ENCODE measurements at places on chromosomes 4 and X. TPM values are rescaled to one million over a fixed set of nuclear protein-coding genes. Genes with fewer than 3 reads are reported as not detected.

Gene ZNF141
- 12.7 TPM for total RNA-seq

DNA sequence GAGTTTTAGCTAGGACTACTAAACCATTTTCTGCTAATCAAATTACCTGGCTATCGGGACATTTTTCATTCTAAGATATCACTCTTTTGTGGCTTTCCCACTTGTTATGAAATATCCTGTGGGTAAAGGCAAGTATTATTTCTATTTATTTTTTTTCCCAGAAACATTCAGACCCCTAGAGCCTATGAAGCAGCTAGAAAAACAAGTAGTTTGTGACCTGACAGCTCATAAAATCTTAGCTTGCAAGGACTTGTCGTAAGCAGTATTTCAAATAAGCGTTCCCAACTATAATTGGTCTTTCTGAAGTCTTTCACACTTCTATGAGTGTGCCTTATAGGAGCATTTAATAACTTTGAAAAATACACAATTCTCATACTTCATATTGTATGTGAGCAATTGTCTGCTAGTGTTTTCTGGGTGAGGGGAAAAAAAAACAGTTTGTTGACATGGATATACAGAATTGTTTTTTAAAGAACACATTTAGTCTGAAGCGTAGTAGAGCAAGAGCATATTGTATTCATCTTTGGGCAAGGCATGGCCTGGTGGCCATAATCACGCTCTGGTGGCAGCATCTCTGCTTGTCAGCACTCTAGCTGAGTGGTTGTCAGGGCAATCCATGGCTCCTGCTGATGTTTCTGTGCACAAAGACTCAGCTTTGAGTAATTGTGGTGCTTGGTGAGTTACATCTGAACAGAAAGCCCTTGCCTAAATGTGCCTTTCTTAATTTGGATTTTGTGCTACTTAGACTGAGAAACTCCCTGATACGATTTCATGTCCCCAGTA, 2.6 kb downstream of the MCUB start:
- DNase-seq, result no peak

DNA sequence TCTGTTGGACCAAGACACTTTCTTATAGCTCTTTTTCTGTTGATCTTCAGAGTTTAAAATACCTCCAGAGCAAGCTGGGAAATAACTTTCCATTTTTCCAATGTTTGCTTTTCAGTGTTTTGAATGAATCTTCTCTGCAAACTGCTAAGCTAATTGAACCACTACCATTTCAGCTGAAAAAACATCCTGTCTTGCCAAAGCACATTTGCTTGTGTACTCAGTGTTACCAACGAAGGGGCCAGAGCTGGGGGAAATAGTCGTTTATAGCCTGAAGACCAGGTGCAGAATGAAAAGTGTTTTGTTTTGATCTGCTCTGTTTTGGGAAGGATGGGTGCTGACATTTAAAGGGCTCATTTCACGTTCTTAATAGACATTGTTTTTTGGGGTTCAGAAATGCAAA, 88.4 kb upstream of the CLNK start:
- peak; percentile 30 for DNase-seq

Gene MAGEA1
- not detected for total RNA-seq

GRCh38 chrX:18252644-18253359, 32.1 kb upstream of the BEND2 start:
- peak; percentile 35 for DNase-seq

Gene GPRASP3
- total RNA-seq, result 6.0 TPM

DNA sequence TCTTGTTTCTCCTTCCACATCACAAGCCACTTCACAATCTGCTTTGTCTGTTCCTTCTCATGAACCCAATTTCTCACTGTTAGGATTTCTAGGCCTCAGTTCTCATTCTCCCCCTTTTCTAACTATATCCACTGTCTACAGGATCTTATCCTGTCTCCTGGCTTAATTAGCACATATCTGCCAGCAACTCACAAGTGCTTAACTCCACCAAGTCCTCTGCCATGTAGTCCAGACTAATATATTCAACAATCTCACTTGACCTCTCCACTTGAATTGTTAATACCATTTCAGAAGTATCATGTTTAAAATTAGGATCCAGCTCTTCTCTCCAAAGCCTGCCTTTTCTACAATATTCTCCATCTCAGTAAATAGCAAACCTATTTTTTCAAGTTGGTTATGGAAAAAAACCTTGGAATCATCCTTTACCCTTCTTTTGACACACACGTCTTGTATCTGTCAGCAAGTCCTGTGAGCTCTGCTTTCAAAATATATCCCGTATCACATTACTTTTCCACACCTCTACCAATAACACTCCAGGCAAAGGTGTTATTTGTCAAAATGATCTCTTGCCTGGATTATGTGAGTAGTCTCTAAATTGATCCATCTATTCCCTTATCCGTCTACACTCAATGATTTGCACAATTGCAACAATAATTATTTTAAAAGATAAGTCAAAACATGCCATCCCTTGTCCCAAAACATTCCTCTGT, 127.2 kb upstream of the SLIT2 start:
- no peak for DNase-seq

- no peak for DNase-seq
Measured at GRCh38 chr4:142493255-142494110, 352.6 kb downstream of the INPP4B start.

DNA sequence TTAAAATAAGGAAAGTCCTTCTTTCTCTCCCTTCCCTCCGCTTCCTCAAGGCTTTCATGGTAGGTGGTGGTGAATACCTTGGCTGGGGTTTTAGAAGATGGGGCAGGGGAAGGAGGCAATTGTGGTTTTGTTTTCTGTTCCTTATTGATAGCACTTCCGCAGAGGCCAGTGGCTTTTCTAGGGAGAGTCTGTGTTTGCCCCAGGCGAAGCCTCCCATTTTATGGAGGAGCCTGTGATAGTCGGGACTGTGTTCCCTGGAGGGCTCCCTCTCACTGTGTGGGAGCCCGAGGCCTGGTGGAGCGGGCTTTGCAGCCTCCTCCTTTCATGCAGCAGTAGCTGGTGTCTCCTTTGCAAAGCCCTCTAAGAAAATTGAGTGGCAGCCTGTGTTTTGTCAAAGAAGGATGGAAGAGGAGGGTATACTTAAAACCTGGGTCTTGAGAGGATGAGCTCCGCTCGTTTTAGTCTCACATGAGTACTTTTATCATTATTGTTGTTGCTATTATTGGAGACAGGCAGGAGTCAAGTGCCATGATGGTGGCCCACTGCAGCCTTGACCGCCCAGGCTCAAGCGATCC, 29.8 kb upstream of the STOX2 start:
- no peak for DNase-seq

Gene SLC34A2
- 0.34 TPM for total RNA-seq

DNA sequence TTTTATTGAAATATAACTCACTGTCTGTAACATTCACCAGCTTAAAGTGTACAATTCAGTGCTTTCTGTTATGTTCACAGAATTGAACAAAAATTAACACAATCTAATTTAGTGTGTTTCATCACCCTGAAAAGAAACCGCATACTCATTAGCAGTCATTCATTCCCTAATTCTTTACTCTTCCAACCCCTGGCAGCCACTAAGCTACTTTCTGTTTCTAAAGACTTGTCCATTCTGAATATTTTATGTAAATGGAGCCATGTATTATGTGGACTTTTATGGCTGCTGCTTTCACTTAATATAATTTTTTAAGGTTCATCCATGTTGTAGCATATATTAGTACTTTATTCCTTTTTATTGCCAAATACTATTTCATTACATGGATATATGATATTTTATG, 94.7 kb upstream of the ATP8A1 start:
- no peak for DNase-seq

- DNase-seq, result peak; percentile 2
Measured at GRCh38 chr4:140533951-140534480, 10.0 kb downstream of the ELMOD2 start.

DNA sequence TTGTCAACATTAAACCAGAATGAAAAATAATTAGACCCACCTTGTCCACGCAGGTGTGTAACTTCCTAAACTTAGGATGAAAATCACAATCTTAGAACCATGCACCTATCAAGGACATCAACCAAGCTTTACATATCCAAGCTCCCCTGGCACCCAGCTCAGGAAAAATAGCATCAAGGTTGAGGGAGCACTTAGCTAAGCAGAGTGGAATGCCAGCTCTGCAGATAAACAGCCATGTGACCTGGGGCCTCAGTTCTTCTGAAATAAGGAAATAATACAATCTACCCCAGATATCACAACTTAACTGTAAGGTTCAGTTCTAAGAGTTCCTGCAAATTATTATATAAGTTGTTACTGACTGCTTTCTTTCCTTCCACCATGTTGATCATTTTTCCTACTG, 64.7 kb downstream of the DHX15 start:
- peak; percentile 38 for DNase-seq

DNA sequence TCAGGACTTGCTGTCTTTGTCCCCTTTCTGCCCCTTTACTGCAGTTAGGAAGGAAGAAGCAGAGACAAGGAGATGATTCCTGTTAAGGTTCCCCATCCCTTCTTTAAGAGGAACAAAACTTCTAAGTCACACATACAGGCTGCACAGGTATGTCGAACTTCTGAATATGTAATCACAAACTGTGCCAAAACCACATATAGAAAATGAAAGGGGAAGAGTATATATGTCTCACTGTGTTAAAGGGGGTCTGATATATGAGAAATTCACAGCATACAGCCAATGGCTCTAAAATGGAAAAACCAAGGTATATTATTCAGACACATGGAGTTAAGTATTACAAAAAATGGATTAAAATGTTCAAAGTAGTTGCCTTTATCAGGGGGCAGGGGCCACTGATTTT, 11.7 kb downstream of the CFAP97 start:
- DNase-seq, result no peak

- DNase-seq, result no peak
Measured at GRCh38 chrX:2192584-2193272, 308.0 kb downstream of the DHRSX start.

Gene TRAM1L1
- total RNA-seq, result 0.17 TPM

GRCh38 chr4:186875476-186875875, 151.8 kb upstream of the FAT1 start:
- DNase-seq, result no peak

DNA sequence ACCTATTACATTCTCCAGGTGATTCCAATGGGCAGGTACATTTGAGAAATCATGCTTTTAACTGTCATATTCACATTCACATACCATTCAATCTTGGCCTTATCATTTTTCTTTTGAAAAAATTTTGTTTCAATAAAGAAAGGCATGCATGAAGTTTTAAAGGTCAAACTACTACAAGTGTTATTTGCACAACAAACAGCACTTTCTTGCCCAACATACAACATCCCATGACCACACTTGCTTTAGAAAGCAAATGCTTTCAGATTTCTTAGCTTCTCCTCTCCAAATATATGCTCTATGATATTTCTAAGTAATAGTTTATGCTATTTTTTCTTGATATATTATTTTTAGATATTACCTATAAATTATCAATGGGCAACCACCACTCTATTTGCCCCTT, 58.2 kb downstream of the NLGN4X start:
- DNase-seq, result no peak

Gene UGT2B17
- total RNA-seq, result not detected

GRCh38 chr4:128604840-128605239, 204.7 kb upstream of the JADE1 start:
- DNase-seq, result no peak

GRCh38 chr4:41136456-41136855, 77.9 kb downstream of the APBB2 start:
- no peak for DNase-seq

DNA sequence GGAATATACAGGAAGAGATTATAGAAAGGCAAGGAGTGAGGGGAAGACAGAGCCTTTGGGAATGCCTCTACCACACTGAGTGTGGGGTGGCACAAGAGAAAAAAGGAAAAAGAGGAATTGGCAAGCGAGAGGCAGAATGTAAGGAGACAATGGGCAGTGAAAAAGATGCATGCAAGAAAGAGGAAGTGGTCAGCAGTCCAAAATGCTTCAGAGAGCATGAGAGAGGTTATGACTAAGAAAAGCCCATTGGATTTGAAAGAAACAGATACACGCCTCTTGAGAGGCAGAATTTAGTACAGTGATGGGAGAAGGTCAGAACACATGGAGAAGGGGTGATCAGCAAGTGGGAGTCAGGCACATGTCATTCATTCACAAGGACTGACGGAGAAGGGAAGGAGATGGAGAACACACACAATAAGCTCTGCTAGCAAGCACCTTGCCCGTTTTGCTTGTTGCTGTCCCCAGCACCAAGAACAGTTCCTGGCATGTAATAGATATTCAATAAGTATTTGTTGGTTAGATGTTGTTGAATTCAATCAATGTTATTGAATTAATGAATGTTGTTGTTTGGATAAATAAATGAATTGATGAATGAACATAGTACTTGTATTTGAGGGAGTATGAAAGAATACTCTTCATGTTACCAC, 6.3 kb downstream of the DCHS2 start:
- no peak for DNase-seq

DNA sequence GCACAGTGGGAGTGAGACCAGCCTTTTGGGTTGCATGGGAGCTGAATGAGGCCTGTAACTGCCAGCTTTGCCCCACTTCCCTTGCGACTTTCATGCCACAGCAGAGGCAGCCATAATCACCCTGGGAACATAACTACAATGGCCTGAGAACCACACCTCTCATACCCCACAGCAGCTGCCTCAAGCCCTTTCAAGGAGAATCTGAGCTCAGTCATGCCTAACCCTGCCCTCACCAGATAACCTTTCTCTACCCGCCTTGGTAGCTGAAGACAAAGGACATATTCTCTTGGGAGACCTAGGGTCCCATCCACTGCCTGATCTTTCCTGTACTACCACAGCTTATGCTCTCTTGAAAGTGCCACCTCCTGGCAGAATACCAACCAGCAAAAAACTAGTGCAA, 599.9 kb upstream of the IGFBP7 start:
- no peak for DNase-seq

Gene SMIM43
- 0.85 TPM for total RNA-seq

Gene GC
- total RNA-seq, result not detected

DNA sequence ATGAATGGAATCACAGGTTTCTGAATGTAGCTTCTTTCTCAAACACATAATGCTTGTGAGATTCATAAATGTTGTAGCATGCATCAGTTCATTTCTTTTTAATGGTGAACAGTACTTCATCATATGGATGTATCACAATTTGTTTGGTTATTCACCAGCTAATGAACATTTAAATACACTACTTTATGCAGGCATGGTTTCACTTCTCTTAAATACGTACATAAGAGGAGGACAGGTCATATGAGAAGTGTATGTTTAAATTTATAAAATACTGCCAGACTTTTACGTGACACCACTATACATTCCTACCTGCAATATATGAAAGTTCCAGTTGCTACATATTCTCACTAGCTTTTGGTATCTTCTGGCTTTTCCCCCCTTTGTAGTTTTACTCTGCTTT, 65.4 kb downstream of the ANKRD17 start:
- DNase-seq, result no peak

Gene ARSJ
- 26.2 TPM for total RNA-seq

DNA sequence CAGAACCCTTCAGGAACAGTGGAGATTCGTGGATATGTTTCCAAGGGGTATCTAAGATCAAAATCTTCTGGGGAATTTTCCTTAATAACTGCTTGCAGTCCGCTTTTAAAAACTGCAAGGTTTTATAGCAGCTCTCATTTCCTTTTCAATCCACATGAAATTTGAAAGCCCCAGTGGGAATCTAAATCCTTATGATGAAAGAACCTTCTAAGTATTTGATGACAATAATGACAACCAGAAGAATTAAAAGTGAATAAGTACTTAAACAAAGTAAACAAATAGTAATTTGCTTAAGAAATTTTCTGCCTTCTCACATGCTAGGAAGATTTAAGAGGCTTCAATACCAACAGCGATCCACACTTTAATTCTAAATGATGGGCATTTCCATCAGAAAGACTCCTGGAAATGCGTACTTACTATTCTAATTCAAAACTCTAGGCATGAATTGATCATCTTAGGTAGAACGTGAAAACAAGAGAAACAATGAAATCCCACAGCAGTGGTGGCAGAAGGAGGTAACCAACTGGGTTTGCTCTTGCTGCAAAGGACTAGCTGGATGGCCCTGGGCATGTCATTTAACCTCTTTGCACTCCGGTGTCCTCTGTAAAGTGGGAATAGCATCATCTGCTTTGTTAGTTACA, 37.6 kb upstream of the S100G start:
- no peak for DNase-seq
